ENCODE measurements at places on chromosomes 3 and 15.

GRCh38 chr15:70538278-70538677 is 225.1 kb downstream of the UACA start:
- DNase-seq, result no peak

GRCh38 chr3:143771939-143772338 is 76.3 kb downstream of the SLC9A9 start:
- DNase-seq, result no peak

DNA sequence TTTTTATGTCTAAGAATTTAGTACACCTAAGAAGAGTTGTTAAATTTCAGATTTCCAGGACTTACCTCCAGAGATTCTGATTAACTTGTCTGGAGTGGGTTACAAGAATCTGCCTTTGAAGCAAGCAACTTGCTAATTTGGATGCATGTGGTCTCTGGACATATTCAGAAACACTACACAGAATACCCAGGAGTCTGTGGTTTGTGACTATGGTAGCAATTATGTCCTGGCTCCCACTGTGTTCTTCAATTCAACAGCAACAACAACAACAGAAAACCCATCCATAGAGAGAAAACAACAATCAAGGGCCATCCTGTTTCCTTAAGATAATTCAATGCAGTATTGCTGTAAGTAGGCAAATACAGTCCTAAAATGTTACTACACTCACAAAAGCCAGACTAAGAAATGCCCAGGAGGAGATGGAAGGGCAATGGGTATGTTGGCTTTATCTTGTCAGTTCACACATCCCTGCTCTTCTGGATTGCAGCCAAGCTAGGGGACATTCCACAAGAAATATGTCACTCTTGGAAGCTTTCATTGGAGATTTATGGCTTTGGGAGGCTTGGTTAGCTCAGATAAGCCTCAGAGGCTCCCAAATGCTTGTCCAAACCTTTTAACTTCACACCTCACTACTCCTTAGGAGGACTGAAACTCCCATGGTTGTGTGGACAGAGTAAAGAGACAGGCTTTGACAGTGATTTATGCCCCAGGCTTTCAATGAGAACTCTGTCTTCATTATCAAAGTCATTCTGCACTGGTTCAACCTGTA is 99.4 kb upstream of the MRPL3 start:
- no peak for DNase-seq

DNA sequence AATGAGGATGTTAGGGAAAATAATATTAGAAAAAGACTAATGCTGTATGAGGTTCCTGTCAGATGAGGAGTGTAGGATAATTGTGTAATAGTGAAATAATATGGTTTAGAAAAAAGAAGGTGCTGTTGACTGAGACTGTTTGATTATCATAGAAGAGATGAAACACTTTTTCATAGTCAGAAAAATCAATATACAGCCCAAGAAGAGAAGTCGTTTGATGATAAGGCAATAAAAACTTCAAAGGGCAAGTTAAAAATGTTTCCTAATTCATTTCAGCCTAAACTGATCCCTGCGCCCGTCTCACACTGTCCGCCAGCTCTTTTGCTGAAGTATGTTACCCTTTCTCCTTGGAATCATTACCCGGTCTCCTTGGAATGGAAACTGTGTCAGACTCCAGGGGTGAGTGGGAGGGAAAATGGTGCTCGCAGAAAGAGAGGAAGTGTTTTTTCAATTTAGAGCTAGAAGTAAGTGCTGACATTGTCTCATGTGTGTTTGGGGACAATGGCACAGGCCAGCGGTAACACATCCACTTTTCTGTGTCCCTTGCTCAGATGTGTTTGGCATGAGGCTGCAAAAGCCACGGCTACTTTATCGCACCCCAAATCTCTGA is 23.6 kb downstream of the DUT start:
- DNase-seq, result no peak

DNA sequence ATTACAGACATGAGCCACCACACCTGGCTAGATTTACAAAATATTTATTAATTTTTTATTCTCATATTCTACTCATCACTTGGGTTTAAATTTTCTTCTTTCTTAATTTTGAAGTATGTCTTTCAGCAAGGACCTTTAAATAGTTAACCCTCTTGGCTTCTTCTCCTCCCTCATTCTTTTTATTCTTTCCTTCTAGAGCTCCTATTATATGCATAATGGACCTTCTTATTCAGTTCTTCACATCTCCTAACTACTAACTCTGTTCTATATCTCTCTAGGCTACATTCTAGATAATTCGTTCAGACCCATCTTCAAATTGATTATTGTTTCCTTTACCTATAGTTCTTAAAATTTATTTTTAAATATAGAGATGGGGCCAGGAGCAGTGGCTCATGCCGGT is 43.2 kb upstream of the MTMR14 start:
- no peak for DNase-seq

Data from midbrain (tissue), 1 donor.